ENCODE measurements at places on chromosomes 6 and 20.

DNA sequence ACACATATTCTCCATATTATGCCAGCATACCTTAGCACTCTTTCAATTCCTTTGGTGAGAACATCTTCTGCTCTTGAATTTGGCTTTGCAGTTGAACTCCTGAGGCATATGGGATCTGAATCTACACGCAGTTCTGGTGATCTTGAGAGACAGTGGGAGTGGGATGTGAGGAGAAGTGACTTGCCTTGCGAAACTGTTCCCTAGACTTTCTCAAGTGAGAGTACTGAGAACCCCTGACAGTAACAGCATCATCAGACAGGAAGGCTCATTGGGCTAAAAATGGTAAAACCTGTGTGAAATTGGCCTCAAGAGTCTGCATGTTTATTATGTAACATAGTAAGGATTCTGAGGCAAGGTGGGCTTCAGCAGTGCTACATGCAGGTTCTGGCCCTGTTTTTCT is 49.1 kb upstream of the CEP85L start:
- no peak for DNase-seq

DNA sequence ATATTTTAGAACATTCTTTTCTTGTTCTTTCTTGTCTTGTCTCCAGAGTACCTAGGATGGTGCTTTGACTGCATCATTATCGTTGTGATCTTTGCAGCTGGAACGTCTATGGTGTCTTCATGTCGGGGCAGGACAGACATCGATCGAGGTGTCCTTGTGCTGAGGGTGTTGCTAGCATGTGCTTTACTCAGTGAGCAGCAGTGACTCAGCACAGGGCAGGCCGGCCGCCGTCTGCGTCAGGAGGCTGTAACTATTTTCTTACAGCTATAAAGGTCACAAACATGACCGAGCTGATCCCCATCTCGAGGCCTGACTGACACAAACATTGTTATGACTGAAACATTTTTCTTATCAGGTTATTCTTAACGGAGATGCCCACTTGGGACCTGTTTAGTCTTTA is 14.9 kb upstream of the CTCFL start:
- no peak for DNase-seq

DNA sequence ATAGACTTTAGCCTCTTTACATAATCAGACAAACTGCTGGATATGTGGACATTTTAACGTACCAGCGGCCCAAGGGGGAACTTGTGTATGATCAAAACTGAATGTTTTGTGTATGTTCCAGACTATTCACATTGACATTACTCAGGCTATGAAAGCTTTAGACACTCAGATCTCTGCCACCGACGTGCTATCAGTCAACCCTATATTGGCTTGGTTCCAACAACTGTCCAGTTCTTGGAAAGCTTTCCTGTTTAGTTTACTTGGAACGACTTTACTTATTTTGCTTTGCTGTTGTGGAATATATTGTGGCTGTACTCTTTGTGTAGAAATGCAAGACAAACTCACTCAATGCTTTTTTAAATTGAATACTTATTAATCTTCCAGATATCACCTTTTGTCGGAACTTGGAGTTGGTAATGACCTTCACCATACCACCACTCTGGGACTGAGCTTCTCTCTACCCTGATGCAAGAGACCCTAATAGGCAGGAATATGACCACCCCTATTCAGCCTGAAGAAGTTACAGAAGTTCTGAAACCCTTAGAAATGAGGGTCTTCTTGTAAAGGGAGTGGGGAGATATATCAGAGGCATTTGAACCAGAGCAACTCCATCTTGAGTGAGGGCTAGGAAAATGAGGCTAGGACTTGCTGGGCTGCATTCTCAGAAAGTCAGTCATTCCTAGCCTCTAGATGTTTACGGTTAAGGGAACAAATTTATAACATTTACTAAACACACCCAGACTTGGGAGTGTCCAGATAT is 49.0 kb upstream of the PAX1 start:
- DNase-seq, result no peak

GRCh38 chr6:77415706-77416105 is 47.6 kb downstream of the HTR1B start:
- DNase-seq, result peak; percentile 5

DNA sequence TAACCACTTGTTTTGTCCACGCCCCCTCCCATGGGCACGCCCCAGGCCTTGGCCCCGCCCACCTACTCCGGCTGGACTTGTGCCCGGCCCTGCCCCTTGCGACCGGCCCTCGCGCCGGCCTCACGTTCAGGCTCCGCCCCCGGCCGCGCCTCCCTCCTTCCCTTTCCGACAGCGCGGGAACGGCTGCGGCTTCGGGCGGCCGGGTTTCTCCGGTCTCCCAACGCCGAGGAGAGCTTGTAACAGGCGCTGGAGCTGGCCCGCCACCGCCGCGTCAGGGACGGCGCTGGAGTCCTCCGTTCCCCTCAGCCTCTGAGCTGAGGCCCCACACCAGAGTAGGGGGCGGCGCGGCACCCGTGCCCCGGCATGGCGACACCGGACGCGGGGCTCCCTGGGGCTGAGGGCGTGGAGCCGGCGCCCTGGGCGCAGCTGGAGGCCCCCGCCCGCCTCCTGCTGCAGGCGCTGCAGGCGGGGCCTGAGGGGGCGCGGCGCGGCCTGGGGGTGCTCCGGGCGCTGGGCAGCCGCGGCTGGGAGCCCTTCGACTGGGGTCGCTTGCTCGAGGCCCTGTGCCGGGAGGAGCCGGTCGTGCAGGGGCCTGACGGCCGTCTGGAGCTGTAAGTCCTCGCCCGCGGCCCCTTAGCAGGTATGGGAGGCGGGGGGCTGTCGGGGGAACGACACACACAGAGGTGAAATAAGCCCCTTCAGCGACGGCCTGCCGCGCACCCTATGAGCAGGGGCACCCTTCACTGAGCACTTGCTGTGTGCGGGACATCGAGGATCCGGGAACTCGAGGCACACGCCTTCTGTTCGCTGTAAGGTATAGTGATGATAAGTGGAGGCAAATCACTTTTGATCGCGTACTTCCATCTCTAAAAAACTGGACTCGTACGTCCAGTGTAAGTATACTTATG is at the start of gene FANCE:
Gene FANCE (plus strand): TSS at position 156 of the 908 bp plus-strand sequence. CDS start 208 bp downstream, at position 364.
- peak; percentile 93 for DNase-seq

- DNase-seq, result no peak
These were observed 248.1 kb downstream of the TPBG start for GRCh38 chr6:82611751-82612150.

DNA sequence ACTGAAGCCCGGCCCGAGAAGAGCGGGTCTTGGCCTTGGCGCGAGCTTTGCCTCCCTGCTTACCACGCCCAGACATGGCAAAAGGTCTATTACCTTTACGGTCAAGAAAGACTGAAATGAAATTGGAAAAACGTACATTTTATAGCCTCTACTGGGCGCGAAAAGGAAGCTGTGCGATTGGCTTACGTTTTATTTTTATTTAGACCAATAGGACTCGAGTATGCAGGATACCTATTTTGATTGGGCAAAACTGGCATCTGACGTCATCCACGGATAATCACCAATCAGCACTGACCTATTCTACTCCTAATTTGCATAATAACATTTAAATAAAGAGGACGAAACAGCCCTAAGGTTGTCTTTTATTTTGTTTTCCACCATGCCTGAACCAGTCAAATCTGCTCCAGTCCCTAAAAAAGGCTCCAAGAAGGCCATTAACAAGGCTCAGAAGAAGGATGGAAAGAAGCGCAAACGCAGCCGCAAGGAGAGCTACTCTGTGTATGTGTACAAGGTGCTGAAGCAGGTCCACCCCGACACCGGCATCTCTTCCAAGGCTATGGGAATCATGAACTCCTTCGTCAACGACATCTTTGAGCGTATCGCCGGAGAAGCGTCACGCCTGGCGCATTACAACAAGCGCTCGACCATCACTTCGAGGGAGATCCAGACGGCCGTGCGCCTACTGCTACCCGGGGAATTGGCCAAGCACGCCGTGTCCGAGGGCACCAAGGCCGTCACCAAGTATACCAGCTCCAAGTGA is 97.4 kb downstream of the OR2B2 start:
- peak; percentile 97 for DNase-seq

DNA sequence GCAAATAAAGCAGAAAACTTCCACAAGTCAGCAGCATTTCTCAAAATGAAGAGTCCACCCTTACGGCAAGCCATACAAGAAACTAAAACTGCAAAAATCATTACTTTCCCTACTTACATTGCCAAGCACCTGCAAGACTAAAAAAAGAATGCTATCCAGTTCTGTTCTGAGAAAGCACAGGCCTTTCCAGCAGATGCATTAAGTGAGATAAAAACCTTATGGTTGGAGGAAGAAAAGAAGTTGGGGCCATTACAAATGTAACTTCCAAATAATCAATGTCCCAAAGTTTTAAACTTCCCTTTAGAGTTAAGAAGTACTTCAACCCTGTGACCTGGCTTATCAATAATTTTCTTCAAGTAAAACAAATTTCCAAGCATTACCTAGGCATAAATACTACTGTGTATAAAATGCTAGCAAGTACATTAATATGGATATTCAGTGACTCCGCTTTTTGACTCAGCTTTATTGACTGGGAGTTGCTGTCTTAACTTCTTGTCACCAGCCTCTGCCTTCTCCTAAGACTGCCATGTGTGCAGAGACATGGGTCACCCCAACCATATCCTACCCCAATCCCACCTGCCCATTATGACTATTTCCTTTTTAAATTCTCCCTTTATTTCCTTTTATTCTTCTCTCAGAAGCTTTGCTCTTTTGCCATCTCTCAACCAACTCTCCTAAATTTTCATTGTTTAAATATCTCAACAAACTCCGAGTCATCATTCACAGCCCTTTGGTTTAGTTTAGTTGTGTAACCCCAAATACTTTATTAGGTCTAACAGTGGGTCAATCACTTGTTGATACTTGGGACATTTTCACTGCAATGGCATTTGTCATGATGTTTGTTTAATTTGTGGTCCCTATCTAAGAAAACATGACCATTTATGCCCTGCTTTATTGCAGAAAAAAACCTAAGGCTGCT is 49.7 kb downstream of the SLC22A23 start:
- no peak for DNase-seq

GRCh38 chr20:36110994-36111393 is 43.5 kb upstream of the EPB41L1 start:
- DNase-seq, result no peak

GRCh38 chr20:53642196-53643030 is 48.8 kb upstream of the ZNF217 start:
- DNase-seq, result no peak

DNA sequence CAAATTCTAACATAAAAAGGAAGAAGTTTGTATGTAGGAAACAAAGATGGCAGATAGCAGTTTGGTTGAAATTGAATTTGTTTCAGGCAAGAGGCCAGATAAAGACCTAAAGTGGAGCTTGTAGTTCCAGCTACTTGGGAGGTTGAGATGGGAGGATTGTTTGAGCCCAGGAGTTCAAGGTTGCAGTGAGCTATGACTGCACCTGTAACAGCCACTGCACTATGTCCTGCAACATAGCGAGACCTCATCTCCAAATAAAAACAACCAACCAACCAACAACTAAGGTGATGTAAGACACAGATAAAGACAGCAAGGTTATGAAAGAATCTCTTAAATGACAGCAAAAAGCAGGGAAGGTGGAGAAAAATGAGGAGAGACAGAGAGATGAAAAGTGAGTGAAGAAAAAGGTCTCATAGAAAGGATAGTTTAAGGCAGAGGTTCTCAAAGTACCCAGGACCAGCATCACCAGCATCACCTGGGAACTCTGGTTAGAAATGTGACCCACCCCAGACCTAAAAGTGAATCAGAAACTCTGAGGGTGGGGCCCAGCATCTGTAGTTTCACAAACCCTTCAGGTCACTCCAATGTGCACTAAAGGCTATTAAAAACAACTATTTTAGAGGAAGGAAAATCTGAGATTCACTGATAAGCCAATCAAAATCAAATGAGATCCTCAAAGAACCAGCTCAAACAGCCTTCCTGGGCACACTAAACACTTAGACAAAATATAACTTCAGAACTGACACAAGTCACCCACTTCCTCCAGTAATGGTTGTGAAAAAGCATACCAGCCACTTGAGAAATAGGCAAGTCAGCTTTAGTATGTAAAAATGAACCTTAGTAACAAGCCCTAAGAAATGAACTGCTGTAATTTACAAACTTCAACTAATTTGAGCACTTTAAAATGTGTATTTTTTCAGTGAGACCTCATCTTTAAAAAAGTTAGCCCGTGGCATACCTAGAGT is 57.6 kb downstream of the FAM184A start:
- DNase-seq, result no peak

DNA sequence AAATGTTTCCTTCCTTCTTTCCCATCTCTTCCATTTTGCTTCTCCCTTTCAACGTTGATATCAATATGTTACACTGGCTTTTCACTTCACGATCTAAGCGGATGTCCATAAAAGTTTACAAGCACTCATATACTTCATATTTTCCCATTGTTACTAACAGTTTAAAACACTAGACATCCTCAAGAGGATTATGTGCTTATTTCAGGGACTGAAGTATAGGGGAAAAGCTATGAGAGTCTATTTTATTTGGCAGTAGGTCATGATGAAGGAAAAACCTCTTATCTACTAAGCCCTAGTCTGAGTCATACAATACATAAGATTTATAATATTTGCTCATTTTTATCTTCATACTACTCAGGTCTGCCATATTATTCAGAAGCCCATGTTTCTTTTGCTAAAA is 20.6 kb upstream of the EPB41L2 start:
- DNase-seq, result no peak

DNA sequence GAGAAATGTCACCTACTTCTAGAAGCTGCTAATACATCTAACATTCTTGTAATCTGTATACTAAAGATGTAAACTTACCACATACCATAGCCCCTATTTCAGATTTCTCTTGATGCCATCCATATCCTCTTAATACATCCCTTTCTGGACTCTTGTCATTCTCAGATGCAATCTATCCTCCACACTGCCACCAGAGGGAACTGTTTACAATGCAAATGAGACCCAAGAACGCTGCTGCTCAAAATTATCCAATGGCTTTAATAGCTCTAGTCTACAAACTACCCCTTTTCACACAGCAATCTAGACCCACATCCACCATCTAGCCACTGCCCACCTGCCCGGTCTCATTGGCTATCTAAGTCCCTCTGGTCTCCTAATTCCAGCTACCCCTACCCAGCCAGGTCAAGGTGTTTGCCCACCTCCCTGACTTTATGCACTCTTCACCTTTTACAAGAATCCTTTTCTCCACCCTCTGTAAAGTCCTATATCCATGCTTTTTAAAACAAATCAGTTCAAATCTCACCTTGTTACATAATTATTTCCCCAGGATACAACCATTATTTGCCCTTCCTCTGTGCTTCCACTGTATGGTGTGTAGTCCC is 14.8 kb downstream of the FAXC start:
- DNase-seq, result no peak

DNA sequence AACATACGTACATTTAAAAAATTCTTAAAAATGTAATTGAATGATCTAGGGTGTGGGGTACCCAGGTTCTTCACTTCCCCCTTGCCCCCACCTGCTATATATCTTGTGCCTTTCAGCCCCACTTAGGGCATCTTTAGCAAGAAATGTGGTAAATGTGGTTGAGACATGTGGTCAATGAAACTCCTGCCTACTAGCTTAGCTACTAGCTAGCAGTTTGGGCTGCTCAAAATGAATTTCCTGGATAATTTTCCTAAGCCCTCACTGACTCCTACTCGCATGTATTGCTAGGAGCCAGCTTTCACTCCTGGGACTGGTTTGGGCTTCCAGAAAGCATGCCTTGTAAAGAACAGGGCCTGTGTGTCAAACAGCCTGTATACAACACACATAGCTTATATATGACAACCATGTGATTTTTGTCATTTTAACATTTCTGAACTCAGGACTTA is 257.3 kb downstream of the ATXN1 start:
- no peak for DNase-seq
